ENCODE measurements at places on chromosomes 16 and 17.

DNA sequence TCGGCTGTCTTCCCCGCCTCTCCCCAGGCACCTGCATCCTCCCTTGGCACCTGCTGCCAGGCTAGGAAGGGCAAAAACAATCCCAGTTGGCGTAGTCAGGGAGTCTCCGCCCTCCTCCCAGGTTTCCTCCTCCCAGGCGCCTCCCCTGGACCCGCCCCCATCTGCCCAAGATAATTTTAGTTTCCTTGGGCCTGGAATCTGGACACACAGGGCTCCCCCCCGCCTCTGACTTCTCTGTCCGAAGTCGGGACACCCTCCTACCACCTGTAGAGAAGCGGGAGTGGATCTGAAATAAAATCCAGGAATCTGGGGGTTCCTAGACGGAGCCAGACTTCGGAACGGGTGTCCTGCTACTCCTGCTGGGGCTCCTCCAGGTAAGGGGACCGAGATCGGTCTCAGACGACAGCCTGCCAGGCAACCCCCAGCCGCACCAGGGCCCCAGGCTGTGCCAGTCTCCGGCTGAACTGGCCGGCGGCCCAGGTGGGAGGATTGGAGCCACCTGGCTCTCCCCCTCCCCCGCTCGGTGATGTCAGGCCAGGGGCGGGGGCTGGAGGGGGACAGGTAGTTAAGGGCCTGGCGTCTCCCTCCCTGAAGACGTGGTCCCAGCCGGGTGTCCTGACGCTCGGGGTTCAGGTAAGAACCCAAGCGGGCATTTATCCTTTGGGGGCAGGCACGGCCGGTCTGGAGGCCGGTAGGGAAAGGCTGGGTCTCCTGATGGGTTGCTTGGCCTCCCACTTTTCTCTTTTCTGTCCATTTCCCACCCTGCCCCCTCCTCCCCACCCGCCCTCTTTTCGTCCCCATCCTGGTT lies at the start of gene GRB7:
Gene GRB7, plus strand, starts transcription at position 179 of the 808 bp plus-strand sequence. CDS start 4,364 bp downstream, outside the sequence.
- no peak for DNase-seq

- no peak for DNase-seq
These were observed 29.0 kb upstream of the CHMP6 start for GRCh38 chr17:80962356-80963329.

- DNase-seq: no peak
These were observed 309.4 kb upstream of the CDH5 start for GRCh38 chr16:66057057-66057456.

DNA sequence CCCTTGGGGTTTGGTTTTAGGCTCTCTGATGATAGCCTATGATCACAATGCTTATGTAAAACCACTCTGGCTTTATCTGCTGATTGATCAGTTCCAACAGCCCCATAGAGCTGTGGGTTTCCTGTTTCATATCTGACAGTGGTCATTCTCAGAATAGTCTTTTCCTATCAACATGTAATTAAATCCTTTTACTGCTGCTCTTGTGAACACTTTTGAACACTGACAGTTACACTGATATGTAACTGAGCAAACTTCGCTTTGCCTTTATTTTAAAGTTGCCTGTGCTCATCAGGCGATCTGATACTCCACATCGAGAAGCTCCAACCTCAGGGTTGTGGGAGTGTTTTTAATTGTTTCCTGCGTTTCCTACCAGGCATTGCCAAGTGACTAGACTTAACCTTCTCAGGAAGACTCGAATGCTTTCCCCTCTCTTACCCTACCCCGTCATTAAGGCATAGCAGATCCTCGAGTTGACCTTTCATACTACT lies 17.3 kb upstream of the CLEC18B start:
- DNase-seq: no peak

DNA sequence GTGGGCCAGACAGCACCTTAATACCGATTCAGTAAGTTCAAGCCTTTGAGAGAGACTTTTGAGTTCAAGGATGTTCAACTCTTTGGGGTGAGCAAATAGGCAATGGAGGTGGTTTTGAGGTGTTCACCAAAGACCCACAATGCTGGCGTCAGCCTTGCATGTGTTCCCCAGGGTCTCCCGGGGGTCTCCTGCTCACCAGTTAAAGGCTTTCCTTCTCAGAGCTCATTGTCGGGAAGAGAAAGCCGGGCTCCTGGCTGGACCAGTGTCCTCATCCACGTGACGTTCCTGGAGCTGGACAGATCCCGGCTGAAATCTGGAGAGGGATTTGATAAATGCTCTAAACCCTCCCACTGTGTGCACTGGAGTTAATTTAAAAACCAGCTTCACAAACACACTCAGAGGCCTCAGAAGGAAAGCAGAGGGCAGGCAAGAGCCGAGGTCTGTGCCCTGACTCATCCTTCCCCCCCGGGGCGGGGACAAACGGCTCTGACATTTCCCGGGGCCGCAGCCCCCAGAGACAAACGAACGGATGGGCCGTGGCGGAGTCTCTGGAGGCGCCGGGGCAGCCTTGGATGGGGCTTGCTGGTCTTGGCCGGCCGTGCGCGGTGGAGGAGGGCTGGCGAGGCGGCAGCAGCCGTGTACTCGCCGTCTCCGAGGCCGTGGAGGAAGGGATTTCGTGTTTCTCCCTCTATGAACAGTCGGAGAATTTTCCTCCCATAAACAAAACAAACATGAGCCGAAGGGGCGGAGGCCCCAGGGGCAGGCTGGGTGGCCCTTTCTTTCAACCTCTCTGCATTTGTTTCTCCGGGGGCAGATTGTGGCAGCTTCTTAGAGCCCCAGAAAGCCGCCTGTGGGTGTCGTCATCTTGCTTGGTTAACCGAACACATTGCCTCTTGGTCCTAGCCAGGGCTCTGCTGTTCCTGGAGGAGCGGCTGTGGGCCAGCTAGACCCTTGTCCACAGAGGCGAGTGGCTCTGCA lies 94.2 kb downstream of the NTN1 start:
- DNase-seq: peak; percentile 84

- DNase-seq: peak; percentile 74
These were observed 10.2 kb upstream of the HOXB9 start for GRCh38 chr17:48636177-48637018.

GRCh38 chr17:50630524-50631194 lies 4.0 kb upstream of the ABCC3 start:
- no peak for DNase-seq

- peak; percentile 14 for DNase-seq
These were observed 623 bp downstream of the MBTPS1 start for GRCh38 chr16:84115919-84116719.

DNA sequence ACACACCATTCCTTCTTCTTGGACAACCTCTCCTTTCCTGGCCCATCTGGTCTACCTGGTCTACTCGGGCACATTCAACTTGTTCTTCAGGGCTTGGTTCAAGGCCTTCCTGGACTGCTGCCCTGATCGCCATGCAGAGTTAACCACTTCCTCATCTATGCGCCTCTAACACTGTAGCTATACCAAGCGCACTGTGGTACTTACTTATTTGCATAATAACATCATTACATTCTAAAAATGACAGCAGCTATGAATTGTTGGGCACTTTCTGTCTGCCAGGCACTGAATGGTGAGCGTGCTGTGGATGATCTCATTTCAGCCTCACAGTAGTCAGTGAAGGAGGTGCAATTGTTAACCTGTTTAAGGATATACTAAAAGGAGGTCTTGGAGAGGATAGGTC lies 66.9 kb upstream of the SDK2 start:
- DNase-seq: no peak

GRCh38 chr16:29811170-29811895 lies 660 bp upstream of the PRRT2 start:
- DNase-seq: peak; percentile 99

DNA sequence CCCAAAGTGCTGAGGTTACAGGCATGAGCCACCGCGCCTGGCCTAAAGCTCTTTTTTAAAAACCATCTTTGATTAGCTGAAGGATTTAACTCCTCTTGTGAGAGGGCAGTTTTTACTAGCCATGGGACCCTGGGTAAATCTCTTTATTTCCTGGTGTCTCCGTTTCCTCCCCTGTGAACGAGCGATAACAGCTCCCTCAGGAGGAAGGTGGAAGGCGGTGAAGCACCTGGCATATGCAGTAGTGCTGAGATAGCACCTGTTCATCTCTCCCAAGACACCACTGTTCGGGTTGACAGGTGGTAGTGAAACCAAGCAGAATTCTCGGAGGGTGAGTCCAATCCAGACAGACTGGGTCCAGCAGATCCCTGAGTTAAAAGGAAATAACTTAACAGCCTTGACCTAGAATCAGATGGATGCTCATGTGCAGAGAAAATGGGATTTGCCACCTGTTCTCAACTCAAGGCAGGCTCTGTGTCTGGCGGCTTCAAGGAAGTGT lies 86.2 kb downstream of the CRISPLD2 start:
- no peak for DNase-seq

DNA sequence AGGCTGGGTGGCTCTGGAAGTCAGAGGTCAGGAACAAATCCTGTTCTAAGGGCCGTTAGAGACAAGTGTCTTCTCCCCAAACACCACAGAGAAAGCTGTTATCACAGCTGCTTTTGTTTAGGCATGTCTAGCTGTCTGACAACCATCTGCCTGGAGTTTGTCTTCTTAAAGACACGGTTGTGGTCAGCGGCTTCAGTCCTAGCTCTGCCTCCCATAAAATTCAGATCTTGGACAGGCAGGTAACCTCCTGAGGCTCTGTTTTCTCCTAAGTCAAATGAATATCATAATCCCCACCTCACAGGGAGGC lies 2.3 kb upstream of the ITGA3 start:
- DNase-seq: peak; percentile 59

DNA sequence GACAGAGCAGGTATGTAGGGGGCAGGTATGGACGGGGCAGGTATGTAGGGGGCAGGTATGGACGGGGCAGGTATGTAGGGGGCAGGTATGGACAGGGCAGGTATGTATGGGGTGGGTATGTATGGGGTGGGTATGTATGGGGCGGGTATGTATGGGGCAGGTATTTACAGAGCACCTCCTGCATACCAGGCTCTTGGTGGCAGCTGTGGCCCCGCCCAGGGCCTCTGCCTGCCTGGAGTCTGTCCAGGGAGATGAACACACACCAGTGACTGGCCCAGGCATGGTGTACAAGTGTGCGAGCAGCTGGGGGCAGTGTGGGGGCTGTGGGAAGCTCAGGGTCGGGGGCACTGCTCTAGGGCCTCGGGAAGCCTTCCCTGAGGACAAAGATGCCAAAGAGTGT lies 4.4 kb downstream of the RPL3L start:
- DNase-seq: no peak

DNA sequence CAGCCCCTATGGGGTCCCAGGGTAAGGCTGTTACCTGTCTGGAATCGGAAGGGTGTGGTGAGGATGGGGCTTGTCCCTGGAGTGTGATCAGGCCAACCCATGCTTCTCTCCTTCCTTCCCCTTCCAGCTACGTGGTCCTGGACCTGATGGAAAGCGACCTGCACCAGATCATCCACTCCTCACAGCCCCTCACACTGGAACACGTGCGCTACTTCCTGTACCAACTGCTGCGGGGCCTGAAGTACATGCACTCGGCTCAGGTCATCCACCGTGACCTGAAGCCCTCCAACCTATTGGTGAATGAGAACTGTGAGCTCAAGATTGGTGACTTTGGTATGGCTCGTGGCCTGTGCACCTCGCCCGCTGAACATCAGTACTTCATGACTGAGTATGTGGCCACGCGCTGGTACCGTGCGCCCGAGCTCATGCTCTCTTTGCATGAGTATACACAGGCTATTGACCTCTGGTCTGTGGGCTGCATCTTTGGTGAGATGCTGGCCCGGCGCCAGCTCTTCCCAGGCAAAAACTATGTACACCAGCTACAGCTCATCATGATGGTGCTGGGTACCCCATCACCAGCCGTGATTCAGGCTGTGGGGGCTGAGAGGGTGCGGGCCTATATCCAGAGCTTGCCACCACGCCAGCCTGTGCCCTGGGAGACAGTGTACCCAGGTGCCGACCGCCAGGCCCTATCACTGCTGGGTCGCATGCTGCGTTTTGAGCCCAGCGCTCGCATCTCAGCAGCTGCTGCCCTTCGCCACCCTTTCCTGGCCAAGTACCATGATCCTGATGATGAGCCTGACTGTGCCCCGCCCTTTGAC lies 2.4 kb downstream of the MAPK7 start:
- DNase-seq: no peak

DNA sequence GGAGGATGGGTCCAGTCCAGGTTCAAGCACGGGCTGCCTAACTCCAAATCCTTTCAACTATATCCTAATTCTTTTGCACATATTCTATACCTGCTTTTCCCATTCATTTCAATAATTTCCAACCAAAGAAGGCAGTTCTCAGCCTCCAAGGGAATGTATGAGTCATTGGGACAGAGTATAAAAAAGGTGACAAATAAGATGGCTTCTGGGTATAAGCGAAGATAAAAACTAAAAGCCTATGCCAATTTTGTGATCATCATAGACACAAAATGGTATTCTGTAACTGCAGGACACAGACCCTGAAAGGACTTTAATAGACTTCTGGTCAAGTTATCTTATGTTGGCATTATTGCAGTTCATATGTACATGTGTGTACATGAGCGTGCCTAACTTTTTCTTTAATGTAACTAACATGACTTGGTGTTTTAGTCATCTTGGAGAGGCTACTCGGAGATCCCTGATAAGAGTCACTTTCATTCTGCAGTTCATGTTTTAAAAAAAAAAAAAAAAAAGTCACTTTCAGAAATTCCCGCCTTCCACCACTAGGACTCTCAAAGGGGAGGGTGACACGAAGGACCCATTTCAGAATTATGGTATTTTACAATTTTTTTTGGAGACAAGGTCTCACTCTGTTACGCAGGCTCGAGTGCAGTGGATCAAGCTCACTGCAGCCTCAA lies 17.3 kb downstream of the COG1 start:
- DNase-seq: peak; percentile 11

GRCh38 chr16:11240636-11241473 lies 15.1 kb downstream of the SOCS1 start:
- DNase-seq: no peak

DNA sequence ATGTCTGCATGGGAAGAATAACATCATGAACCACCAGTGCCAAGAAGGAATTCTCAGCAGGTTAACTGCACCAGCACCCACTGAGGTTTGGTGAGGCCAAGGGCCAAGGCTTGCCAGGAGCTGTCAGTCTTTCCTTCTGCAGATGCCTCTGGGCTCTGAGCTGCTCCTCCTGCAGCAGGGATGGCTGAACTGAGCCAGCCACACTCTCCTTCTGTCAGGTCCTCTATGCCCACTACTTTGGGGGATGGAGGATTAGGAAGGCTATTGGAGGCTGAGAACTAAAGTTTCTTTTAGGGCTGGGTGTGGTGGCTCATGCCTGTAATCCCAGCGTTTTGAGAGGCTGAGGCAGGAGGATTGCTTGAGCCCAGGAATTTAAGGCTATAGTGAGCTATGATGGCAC lies 71.6 kb downstream of the PLXDC1 start:
- no peak for DNase-seq

GRCh38 chr16:49120631-49121030 lies 161.0 kb downstream of the CBLN1 start:
- DNase-seq: no peak

GRCh38 chr17:48575066-48575582 lies 3.0 kb downstream of the HOXB4 start:
- no peak for DNase-seq
